Urothelium cell line (cell line): ENCODE measurements at places on chromosomes 12 and 14.

- DNase-seq: peak; percentile 57
Measured at GRCh38 chr14:63454863-63455622, 88.1 kb downstream of the PPP2R5E start.

- DNase-seq: peak; percentile 21
Measured at GRCh38 chr14:104461676-104462449, 117.7 kb upstream of the C14orf180 start.

- no peak for DNase-seq
Measured at GRCh38 chr14:89384023-89384422, 33.0 kb downstream of the FOXN3 start.

- DNase-seq: no peak
Measured at GRCh38 chr12:90045559-90045958, 336.9 kb upstream of the ATP2B1 start.

DNA sequence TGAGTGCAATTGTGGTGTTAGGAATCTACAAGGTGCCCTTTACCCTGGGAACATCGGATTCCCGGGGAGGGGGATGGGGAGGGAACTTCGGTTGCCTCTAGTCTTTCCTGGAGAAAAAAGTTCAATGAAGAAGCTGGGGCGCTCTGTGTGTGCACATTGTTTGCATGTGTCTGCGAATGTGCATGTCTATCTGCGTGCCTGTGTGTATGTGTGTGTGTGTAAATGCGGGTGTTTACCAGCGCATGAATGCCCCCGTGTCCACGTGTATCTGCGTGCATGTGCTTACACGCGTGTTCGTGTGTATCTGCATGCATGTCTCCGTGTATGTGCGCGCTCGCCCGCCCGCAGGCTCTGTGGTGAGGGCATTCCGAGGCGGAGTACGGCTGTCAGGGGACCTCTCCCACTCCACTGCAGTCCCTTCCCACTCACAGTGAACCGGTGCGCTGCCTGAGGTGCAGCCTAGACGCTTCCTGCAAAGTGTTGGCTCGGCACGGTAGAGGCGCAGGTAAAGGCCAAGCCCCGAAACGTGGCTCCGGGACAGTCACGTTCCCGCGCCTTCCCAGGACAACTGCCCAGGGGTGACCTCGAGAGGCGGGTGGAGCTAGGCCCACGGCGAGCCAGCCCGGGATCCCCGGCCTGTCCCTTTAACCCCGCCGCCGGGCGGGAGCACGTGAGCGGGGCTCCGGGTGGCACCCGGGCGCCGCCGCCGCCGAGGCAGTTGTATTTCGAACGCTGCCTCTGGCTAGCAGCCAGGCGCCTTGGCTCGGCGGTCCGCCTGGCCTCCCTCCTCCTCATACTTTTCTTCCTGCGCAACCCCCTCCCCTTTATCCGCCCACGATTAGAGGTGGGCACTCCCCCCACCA, 539 bp upstream of the HMGA2 start:
- DNase-seq: peak; percentile 79

- DNase-seq: no peak
Measured at GRCh38 chr14:60512126-60512525, 3.2 kb downstream of the SIX6 start.

DNA sequence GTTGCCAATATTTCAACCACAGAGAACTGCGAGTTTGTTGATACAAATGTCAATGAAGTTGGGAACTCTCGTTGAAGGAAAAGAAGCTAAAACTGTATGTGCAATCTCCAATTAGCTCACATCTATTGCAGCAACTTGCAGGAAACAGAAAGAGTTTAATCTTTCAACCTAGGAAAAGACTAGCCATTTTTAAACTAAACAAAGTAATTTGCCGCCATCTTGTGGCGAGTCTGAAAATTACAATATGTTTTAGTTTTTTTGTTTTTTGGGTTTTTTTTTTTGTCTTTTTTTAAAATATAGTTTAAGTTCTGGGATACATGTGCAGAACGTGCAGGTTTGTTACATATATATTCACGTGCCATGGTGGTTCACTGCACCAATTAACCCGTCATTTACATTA, 131.2 kb upstream of the FOXG1 start:
- DNase-seq: peak; percentile 25

GRCh38 chr14:39393289-39393688, 38.9 kb downstream of the FBXO33 start:
- no peak for DNase-seq

- no peak for DNase-seq
Measured at GRCh38 chr12:100801320-100801719, 6.7 kb downstream of the ANO4 start.

DNA sequence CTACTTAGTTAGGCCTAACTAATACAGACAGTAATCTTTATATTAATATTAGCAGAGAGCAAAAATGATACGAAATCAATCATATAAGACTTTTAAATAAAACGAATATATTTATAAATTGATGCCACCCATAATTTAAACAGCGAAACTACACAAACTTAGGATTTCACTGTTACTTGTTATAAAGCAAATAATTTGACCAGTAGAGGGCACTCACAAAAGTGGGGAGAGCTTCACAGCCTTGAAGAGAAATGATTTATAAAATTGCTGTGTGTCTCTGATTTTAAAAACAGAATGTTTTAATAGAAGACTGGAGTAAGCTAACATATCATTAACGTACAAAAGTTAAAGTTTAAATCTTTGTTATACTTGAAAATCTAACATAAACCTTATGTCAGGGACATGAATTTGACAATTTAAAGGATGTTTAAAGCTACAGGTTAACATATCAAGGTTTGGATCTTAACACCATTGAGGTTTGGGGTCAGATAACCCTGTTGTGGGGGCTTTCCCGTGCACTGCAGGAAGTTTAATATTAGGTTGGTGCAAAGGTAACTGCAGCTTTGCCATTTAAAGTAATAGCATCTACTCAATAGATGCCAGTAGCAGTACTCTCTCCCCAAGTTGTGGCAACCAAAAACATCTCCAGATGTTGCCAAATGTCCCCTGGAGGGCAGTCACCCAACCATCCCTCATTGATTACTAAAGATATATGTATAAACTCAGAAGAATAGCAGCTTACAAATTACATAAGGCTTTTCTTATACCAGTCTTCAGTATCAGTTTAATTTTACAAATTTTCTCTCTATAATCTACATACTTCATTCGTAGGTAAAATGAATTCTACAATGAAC, 9.3 kb downstream of the KRAS start:
- DNase-seq: no peak

GRCh38 chr12:132181570-132182200, 37.4 kb downstream of the NOC4L start:
- DNase-seq: no peak

DNA sequence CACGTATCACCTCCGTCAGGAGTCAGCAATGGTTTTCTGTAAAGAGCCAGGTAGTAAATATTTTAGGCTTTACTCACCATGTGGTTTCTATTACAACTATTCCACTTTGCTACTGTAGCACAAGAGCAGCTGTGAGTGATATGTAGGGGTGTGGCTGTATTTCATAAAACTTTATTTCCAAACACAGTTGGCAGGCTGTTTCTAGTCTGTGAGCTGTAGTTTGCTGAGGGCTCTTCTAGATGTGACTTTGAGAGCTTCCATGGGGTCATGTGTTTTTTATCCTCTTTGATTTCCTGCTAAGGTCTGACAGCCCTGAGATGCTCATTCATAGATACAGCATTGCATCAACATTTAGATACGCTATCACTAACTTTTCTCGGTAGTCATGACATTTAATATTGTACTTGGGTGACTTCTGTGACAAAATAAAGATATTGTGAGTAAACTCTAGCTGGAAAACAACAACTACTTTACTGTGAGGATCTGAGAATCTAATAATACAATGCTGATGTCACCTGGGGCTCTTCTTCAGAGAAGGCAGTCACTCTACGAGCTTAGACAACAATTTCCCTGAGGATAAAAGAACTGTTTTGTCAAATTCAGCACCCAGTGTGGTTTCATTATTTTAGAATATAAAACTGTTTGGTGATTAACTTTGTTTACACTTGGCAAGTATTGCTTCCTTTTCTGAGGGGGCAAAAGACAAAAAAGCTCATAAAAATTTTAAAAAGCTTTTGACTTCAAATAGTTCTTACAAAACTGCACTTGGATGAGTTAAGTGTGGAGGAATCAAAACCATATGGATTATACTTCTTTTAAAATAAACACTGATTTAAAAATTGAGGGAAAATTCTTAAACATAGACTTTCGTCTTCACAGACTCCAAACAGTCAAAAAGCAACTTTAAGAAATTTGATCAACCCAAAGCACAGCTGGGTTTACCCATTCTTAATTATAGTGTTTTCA, 231.2 kb upstream of the DCN start:
- DNase-seq: peak; percentile 44

GRCh38 chr14:23034498-23035302, at the start of gene PSMB5:
Gene PSMB5 (minus strand): TSS chr14:23034900. CDS start chr14:23034881, 19 bp downstream.
- DNase-seq: peak; percentile 91

GRCh38 chr12:13347241-13348043, 150.9 kb downstream of the EMP1 start:
- DNase-seq: peak; percentile 63

- DNase-seq: no peak
Measured at GRCh38 chr14:99891900-99892299, 98.7 kb downstream of the EML1 start.

DNA sequence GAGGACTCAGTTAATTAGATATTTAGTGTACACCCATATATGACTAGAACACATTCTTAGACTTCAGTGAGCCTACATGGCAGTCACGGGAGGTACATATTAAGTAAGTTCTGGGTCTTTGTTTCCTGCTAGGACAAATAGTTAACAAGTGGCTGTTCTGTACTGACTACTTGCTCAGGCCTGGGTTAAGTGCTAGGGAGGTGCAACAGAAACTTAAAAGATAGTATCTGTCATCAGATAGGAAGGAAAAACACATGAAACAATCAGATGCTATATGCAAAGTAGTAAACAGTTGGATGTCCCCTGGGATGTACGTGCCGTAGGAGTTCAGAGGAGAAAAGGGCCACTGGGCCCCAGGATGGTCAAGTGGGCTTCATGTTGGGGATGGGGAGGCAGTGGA, 59.5 kb downstream of the SLC4A8 start:
- no peak for DNase-seq

- DNase-seq: no peak
Measured at GRCh38 chr12:50157259-50157658, 9.9 kb downstream of the CERS5 start.

DNA sequence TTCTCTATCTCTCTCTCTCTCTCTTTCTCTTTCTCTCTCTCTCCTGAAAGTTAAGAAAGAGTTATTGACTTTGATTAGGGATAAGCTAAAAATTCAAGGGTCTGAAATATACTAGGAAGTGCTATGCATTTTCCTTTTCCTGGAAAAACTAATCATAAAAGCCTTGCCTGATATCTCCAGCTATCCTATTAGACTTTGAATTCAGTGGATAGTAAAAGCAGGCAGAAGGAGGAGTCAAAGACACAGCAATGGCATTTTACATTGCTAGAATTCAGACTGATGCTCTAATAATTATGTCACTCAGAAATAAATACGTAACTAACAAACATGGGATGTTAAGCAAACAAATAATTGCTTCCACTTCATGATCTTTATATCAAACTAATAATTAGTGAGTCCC, 272.0 kb downstream of the SSPN start:
- DNase-seq: no peak

DNA sequence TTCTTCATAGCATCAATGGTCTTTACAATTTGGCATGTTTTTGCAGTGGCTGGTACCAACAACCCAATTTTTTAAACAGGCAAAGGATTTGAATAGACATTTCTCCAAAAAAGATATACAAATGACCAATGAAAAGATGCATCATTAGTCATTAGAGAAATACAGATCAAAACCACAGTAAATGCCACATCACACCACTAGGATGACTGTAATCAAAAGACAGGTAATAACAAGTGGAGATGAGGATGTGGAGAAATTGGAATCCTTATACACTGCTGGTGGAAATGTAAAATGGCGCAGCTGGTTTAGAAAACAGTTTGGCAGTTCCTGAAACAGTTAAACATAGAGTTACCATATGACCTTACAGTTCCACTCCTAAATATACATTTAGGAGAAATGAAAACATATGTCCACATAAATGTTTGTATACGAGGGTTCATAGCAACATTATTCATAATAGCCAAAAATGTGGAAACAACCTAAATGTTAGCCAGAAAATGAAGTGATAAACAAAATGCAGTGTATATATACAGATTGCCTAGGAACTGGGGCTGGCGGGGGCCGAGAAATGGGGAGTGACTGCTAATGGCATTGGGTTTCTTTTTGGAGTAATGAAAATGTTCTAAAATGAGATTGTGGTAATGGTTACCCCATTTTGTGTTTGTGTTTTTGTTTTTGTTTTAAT, 55.2 kb downstream of the TGFB3 start:
- DNase-seq: no peak

DNA sequence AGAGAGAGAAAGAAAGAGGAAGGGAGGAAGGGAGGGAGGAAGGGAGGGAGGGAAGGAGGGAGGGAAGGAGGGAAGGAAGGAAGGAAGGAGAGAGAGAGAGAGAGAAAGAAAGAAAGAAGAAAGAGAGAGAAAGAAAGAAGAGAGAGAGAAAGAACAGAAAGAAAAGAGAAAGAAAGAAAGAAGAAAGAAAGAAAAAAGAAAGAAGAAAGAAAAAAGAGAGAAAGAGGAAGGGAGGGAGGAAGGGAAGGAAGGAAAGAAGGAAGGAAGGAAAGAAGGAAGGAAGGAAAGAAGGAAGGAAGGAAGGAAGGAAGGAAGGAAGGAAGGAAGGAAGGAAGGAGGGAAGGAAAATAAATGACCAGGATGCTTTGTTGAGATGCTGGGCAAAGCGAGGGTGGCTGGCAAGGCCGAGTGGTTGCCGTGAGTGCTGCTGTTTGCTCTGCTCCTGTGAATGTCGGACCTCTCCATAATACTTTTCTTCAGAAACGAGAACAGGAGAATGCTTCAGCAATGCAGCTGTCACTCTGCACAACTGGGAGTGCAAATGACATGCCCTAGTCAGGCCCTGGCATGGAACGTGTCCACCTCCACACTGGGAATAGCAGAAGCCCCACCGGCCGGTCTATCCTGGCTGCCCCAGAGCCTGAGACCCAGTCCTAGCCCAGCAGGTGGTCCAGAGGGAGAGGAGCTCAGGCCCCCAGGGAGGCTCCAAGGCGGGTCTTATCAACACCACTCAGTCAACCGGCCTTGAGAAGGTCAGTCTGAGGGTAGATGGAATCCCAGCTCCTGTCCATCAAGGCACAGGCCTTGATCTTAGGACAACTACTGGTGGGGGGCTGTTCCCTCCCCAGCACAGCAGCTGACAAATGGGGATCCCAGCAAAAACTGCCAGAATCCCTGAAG, 25.1 kb upstream of the EIF5 start:
- no peak for DNase-seq

- no peak for DNase-seq
Measured at GRCh38 chr12:79016181-79016580, 151.6 kb downstream of the SYT1 start.
